Esophagus squamous epithelium (tissue), 5 donors: ENCODE measurements at places on chromosomes 5 and 9.

DNA sequence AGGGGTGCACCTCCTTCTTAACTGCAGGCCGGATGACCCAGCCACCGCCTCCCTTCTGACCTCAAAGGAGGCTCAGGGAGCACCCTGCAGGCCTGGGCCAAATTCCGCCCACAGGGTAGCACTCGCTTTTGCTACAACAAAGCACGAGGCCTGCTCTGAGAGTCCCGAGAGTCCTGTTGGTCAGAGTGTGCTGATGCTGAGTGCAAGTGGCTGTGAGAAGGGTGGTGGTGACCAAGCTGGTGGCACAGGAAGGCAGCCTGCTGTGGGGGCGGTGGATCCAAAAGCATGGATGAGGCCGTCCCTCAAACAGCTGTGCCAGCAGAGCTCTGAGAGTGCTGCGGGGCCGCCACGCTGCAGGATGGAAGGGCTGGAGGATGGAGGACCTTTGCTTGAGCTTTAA is 101.8 kb downstream of the AK8 start:
- DNase-seq, result no peak

DNA sequence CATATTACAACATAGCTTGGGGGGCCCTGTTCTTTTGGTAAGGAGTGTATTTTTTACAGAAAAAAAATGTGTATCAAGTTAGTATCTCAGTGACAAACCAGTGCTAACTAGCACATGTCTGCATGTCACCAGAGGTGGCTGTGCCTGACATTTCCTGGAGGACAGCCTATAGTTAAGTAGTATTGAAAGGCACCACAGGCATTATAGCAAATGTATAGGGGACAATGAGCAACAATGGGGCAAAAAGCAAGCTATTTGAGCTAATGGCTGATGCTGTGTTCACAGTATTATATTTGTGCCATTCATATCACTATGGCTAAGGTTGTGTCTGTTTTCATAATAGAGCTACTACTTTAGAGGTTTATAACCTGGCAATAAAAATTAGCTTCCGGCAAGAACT is 1644.0 kb downstream of the MAT2B start:
- DNase-seq, result no peak

DNA sequence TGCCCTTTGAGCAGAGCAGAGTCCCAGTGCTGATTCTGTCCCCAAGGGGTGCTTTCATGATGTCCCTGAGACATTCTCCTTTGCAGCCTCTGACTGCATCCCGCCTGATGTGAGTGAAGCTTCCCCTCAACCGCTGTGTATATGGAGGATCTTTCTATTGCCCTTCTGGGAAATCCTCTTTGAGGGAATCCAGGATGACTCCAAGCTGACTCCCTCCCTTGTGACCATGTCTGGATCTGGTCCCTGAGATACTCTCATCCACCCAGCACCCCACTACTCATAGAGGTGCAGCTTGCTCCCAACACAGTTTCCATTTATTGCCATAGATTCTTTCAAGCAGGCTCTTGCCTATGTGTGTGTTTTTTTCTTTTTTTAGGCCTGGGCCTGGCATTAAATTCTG is 216.5 kb downstream of the SEC61B start:
- DNase-seq, result no peak

- DNase-seq, result no peak
Observed at GRCh38 chr9:98552331-98552730, 156.4 kb downstream of the GABBR2 start.

GRCh38 chr5:93570294-93571113 is 10.5 kb downstream of the NR2F1-AS1 start:
- DNase-seq, result no peak

DNA sequence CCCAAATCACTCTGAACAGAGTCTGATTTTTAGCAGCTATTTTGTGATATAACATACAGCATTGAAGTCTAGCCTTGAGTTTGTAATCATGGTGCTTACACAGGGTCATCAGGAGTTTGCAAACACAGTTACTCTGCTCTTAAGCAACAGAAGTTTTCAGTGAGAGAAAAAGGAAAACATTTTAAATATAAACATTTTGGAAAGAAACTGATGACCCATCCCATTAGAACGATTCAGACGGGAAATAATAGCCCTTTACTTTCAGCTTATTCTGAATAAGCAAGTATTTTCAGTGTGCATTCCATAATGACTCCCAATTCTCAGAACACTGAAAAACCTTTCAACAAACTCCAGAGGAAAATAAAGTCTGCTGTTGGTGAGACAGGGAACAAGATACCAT is 46.7 kb upstream of the TMC1 start:
- no peak for DNase-seq

GRCh38 chr5:144183254-144183889 is 12.7 kb downstream of the KCTD16 start:
- DNase-seq, result no peak

- no peak for DNase-seq
Observed at GRCh38 chr9:87062746-87063145, 115.4 kb upstream of the GAS1 start.

DNA sequence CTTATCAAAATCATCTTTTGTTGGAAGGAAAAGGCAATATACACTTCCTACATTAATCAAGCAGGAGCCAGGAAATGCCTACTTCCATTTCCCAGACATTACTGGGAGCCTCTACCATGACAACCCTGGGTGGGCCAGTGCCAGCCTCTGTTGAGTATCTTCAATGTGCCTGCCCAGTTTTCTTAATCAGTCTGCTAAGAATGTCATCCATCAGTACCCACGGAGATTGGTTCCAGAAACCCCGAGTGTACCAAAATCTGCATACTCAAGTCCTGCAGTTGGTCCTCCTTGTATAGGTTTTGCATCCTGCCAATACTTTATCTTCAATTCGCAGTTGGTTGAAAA is 82.4 kb downstream of the MARCHF3 start:
- DNase-seq, result no peak

DNA sequence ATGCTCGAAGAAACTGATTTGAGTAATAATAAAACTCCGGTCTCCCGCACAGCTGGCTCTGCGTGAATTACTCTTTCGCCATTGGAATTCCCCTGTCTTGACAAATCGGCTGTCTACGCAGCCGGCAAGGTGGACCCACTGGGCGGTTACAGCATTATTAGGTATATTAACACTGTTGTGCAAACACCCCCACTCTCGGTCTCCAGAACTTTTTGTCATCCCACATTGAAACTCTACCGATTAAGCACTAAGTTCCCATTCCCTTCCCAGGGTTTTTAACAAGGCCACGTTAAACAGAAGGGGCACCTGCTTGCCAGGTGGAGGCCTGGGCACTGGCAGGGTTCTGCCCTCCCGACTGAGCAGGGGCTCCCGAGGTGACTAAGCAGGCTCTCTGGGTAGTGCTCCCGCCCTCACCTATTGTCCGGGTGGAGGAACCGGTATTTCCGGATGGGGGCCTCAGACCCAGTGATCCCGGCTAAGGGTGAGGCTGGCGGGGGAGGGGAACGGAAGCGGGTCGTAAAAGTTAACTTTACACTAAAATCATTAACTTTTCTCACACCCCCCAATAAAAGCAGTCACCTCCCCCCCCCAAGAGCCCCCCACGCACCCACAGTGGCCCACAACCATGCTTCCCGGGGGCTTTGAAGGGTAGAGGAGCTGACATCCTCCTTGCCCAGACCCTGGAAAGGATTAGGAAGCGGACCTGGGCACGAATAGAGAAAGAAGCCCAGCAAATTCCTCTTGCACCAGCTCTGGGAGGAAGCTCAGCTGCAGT is 53.5 kb upstream of the TJP2 start:
- no peak for DNase-seq

GRCh38 chr5:100758306-100758705 is 144.8 kb downstream of the ST8SIA4 start:
- DNase-seq, result no peak
